ENCODE measurements at places on chromosomes 3 and 15.

- peak; percentile 80 for DNase-seq
These were observed 16.8 kb upstream of the ESYT3 start for GRCh38 chr3:138417559-138417982.

DNA sequence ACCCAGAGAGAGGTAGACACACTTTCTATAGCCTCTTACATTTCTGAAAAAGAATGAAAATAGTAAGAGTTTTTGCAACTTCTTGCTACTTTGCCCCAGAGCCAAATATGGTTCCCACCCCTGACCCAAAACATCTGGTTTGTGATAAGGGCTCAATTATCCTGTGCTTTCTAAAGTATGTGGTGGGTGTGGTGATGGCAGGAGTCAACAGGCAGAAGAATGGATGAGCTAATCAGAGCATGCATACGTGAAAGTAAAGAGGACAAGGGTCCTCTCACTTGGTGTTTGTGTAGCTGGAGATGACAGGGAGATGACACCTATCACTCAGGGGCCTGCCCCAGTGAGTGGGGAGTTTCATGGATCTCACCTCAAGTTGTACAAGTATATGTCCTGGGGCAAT is 19.1 kb downstream of the KBTBD8 start:
- peak; percentile 83 for DNase-seq

DNA sequence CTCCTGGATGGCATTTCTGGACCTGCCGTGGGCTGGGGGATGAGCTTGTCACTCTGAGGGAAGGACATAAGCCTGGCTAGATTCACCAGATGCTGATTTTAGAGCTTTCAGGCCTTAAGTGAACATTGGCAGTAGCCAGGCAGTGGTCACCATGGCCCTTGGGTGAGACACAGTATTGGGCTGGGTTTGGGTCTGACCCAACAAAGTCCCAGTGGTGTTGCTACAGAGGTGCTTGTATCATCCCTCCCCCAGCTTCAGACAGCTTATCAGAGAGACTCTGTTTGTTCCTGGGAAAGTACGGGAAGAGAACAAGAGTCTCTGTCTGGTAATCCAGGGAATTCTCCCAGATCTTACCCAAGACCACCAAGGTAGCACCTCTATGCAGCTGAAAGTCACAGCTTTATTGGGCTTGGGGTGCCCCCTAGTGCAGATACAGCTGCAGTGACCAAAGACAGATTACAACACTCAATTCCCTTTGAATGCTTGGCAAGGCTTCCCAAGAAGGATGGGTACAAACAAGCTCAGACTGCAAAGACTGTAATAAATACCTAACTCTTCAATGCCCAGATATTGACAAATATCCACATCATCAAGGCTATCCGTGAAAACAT is 9.8 kb upstream of the RUVBL1 start:
- DNase-seq, result peak; percentile 81

DNA sequence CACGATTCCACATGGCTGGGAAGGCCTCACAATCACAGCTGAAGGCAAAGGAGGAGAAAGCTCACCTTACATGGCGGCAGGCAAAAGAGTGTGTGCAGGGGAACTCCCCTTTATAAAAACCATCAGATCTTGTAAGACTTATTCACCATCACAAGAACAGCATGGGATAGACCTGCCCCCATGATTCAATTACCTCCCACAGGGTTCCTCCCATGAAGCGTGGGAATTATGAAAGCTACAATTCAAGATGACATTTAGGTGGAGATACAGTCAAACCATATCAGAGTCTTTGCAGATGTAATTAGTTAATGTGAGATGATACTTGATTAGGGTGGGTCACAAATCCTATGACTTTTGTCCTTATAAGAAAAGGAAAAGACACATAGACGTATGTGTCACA is 688.9 kb downstream of the GBE1 start:
- no peak for DNase-seq

DNA sequence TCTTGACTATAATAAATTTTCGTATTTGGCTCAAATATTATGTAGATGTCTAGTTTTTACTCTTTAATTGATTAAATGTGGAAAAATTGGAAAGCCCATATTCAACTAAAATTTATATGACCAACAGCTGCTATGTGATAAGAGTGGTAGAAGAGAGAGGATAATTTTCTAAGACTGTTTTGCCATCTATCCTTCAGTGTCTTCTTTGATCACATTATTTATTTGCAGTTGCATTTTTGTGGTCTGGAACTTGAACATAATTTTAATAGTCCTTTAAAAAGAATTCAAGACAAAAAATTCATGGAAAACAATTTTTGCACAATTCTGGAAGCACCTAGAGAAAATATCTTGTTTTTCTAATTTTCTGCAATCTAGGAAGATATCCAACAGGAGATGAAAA is 213.3 kb upstream of the THBS1 start:
- DNase-seq, result no peak

GRCh38 chr15:24678485-24678884 is 2.9 kb downstream of the NPAP1 start:
- no peak for DNase-seq

GRCh38 chr3:118986734-118987133 is 47.9 kb downstream of the IGSF11 start:
- DNase-seq, result no peak

DNA sequence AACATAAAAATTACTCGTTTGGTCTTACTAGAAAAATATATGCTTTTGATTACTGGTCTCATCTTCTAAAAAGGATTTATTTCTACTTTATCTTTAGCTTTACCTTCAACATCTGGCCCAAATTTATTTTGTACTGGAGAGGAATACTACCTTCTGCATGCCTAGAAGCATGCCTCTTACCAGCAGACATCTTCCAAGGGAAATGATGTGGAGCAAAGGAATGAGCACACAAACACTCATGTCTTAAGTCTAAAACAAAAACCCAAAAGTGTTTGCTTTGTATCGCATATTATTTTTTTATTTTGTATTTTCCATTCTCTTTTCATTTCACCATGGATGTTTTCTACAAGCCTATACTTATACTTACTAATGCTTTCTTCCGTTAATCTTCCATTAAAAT is 304.6 kb upstream of the KCNMB2 start:
- DNase-seq, result no peak

GRCh38 chr3:65595222-65596028 is 443.3 kb downstream of the MAGI1 start:
- no peak for DNase-seq

GRCh38 chr3:121155028-121155427 is 247.0 kb downstream of the STXBP5L start:
- peak; percentile 2 for DNase-seq

- no peak for DNase-seq
These were observed 102.5 kb downstream of the GAP43 start for GRCh38 chr3:115725800-115726199.

Data from fibroblast of villous mesenchyme (primary cell).